ENCODE measurements at places on chromosomes 11 and 22.

GRCh38 chr11:8258784-8259183, 4.9 kb downstream of the LMO1 start:
- no peak for DNase-seq

- DNase-seq, result no peak
Observed at GRCh38 chr11:107017104-107017432, 1.2 kb downstream of the GUCY1A2 start.

- DNase-seq, result no peak
Observed at GRCh38 chr11:19872512-19873145, 160.0 kb downstream of the NAV2 start.

DNA sequence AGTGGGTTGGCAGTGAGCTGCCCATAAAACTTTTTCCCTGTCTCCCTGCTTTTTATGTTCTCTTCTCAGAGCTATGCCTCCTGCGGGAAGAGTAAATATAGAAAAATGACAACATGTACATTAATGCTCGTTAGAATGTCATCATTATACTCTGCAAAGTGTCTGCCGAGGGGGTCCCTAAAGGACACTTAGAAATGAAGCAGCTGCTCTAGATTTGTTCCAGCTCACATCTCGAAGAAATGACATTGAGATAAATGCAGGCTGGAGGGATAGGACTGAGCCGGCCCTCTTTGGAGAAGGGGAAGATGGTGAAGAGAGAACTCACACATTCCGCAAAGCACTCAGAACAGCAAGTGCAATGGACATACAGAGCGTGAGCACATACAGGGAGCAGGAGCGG, 240.0 kb downstream of the NXPE2 start:
- no peak for DNase-seq

DNA sequence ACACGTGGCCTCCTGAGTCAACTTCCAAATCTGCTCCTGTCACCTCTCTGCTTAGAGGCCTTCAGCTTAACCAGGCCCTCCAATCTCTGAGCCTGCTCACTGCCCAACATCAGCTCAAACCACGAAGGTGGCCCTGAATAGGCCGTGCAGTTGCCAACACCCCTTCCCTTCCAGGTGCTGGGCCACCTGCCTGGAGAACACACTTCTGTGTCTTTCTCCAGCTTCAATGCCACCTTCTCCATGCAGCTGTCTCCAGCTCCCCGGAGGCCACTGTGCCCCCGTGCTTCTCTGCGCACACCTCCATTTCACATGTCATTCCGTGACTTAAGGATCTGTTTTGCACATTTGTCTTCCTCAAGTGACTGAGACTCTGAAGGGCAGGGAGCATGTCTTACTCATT, 5.3 kb downstream of the RELA start:
- no peak for DNase-seq

GRCh38 chr22:23054531-23055257, 15.6 kb upstream of the GNAZ start:
- DNase-seq, result no peak

- no peak for DNase-seq
Observed at GRCh38 chr11:9013373-9013772, 9.6 kb upstream of the NRIP3 start.

DNA sequence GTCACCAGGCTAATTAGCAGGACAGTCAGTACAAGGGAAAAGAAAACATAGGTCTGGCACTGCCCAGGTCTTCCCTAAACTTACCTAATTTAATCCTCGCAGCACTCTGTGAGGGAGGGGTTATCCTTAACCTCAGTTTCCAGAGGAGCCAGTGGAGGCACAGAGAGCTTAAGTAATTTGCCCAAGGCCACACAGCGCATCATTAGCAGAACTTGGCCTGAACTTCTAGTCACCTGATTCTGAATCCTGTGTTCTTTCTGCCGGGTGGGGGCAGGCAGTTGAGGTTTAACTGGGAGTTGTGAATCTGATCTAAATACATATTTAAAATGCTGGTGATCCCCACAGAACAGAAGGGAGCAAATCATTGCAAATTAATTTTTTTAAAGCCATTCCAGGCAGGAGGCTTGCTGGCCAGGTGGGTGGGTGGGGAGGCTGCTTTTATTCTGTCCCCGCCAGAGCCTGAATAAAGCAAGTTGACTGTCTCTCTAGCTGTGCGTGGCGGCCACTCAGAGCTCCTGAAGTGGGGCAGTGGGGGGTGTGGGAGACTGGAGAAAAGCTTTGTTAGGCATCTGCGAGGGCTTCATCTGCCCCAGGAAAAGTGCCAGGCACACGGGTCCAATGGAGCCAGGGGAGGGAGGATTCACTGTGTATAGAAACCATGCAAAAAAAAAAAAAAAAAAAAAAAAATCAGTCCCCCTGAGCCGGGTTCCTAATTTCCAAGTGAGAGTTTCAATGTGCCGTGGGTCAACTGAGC, 66.1 kb downstream of the NFAM1 start:
- no peak for DNase-seq

GRCh38 chr11:119421351-119421750, 1.6 kb downstream of the THY1 start:
- no peak for DNase-seq

DNA sequence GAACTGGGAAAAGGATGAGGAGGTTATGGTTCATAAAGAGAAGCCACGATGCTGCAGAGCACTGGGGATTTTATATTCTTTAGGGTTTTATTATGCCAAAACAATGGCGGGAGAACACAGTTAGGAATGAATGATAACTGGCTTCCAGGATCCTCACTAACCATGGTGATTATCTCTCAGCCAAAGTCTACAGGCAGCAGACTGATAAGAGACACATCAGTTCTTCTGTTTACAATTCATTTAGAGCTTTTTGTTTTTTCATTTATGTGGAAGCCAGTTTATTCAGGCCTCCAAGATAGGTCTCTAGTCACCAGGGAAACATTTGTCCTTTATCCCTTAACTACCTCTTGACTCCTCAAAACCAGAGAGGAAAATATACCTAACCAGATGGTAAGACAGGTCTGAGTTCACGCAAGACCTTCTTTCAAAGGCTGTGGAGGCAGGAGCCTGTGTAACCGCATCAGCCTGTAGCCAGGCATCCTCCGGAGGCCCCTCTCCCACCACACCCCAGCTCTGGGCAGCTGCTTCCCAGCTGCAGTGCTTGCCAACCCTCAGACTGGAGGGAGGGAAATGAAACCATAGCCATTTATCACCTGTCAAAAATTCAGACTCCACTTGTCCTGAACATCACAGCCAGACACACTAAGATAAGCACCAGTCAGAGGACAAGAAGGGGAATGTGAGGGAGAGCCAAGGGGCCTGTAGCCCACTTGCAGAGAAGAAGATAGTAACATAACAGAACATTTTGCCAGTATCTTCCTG, 57.2 kb upstream of the FAM181B start:
- DNase-seq, result no peak

- peak; percentile 66 for DNase-seq
Observed at GRCh38 chr11:115912484-115912945, 408.3 kb upstream of the CADM1 start.

GRCh38 chr22:37985751-37986281, 1.5 kb upstream of the SOX10 start:
- no peak for DNase-seq

DNA sequence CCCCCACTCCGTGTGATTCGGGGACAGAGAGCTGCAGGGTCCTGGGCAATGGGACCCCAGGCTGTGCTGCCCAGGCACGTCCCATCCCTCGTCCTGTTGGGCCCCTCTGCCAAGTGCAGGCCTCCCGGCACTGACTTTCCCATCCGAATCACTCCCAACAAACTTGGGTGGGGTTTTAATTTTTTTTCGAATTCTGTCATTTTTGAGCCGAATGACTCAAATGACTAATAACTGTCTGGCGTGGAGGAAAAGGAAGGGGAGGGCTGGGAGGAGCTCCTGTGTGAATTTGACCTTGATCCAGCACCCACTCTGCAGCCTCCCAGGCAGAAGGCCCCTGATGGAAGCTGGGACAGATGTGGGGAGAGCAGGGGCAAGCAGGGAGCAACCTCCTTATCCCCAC, 1173.2 kb downstream of the BRD1 start:
- no peak for DNase-seq

DNA sequence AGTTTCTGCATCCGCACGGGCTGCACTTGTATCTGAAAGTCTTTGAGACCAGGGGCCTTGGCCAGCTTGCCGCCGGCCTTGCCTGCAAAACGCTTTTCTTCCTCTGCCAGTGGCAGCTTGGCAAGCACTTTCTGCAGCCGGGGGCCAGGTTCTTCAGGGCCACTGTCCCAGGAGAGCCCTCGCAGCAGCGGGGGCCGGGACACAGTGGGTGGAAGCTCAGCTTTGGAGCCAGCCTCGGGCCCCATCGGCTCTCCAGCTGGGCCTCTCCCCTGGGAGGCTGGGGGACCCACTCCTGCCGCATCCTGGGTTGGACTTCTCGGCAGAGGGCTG, 57.5 kb upstream of the LYVE1 start:
- DNase-seq, result no peak

DNA sequence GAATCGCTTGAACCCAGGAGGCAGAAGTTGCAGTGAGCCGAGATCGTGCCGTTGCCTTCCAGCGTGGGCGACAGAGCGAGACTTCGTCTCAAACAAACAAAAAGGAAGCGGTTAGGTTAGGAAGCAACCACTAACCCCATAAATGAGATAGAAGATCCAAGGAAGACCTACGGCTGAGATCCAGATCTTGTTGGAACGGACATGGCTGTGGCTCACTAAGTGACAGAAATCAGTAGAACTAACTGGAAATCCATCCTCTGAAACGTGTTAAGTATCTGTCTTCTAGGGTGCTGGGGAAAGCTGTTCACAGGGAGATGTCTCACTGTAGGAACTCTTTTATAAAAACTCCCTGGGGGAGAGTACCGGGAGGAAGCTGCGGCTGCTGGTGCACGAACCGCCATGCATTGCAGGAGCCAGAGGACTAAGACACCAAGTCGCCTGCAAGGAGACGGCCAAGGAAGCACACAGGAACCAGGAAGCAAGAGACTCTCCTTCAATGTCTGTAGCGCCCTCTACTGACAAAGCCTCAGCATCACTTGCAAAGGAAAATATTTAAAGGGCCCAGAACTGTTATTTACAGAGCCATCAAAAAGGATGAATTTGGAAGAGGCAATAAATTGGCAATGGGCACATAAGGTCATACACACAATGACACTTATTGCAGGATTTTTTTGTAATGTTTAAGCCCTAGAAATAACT, 16.9 kb upstream of the SPTY2D1 start:
- peak; percentile 23 for DNase-seq

- no peak for DNase-seq
Observed at GRCh38 chr22:35988030-35988429, 40.6 kb downstream of the RBFOX2 start.

All from T47D (cell line).